Kidney capillary endothelial cell (primary cell): ENCODE measurements at places on chromosomes 6 and 20.

GRCh38 chr6:98634569-98634968 is 199.8 kb upstream of the POU3F2 start:
- no peak for DNase-seq

GRCh38 chr20:1648101-1648500 is 9.5 kb downstream of the SIRPG start:
- no peak for DNase-seq

DNA sequence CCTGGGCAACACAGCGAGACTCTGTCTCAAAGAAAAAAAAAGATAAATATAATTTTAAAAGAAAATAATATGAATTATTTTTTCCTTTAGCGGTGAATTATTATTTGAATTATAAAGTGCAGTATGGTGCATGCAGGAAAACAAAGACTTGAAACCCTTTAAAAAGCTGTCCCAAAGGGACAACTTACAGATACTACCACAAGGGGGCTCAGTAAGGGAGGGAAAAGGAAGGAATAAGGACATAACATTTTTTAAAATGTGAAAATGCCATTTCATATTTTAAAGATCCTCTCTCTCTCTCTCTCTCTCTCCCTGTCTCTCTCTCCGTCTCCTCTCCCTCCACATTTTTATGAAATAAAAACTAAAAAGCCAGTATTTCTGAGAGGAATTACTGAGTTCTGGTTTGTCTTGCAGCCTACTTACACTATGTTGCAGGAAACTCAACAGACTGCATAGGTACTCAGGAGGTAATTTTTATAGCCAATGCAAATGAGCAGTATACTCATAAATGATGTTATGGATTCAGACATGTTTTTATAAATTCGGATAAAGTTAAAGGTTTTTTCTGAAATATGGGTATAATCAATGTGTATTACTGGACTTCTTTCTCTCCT is 455.0 kb upstream of the GJE1 start:
- peak; percentile 27 for DNase-seq

DNA sequence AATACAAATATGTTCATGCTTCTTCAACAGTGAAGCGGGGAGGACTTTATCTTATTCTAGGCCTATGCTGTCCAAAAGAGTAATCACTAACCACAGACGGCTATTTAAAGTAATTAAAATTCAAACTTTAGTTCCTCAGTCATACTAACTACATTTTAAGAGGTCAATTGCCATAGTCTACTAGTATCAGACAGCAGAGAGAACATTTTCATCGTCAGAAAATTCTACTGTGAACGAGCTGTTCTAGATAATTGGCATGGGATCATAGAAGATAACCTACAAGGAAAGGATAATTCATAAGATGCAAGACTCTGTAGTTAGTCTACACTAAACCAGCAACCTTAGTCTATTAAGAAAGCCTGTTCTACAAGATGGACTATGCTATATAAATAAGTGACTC is 44.4 kb downstream of the PRKN start:
- DNase-seq = no peak

DNA sequence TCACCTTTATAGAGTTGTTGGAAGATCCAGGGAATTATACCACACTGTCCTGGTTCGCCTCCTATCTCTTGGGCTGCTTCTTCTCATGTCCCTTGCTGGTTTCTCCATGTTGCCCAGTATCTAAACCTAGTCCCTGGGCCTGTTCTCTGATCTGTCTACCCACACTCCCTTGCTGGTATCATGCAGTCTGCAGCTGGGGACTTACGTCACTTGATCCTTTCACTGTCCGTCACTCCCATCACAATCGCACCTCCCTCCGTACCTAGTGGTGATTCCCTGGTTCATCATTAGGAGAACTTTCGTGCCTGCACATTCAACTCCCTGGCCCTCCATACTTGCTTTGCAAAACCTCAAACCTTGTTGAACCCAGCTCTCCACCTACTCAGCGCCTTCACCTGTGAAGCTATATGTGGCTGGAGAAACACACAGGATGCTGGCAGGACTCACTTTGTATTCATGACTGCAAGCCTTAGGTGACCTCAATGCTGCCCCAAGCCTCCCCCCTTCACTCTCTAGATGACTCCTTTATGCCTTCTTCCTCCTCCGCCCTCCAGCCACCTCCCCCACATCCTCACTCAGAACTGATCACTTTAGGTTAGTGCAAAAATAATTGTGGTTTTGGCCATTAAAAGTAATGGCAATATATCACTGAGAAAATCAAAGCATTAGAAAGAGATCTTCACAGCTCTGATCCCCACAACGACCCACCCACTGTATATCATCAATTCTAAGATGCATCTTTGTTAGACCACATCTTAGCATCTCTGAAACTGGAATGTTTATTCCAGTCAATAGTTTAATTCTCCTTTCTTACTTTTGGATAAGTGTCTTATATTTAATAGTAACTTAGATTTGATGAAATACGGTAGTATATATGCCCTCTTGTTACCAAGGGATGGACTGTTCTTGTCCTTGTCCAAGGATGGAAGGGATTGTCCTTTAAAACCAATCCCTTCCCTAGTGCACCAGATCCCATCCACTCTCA is 26.4 kb downstream of the GDAP1L1 start:
- DNase-seq = no peak

DNA sequence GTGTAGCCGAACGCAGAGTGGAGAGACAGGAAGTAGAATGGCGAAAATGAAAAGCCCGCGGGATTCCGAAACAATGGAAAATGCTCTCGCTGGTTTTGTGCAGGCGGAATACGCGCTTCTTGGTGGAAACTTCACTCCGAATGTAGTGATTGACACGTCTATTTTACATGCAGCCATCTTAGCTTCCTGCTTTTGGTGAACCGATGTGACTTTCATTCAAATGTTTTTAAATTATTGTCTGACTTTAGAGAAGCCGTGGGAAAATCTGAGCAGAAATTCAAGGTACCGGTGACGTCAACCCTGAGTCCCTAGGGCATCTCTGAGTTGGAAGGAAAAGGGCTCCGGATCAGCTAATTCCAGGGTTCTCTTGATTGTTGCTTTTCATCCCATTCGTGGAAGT is 11.4 kb downstream of the GPX5 start:
- no peak for DNase-seq

- no peak for DNase-seq
Observed at GRCh38 chr6:154440022-154440421, 70.5 kb downstream of the CNKSR3 start.

- no peak for DNase-seq
Observed at GRCh38 chr6:149169761-149170511, 147.6 kb upstream of the TAB2 start.

- peak; percentile 56 for DNase-seq
Observed at GRCh38 chr6:21188505-21189223, 404.9 kb upstream of the SOX4 start.

DNA sequence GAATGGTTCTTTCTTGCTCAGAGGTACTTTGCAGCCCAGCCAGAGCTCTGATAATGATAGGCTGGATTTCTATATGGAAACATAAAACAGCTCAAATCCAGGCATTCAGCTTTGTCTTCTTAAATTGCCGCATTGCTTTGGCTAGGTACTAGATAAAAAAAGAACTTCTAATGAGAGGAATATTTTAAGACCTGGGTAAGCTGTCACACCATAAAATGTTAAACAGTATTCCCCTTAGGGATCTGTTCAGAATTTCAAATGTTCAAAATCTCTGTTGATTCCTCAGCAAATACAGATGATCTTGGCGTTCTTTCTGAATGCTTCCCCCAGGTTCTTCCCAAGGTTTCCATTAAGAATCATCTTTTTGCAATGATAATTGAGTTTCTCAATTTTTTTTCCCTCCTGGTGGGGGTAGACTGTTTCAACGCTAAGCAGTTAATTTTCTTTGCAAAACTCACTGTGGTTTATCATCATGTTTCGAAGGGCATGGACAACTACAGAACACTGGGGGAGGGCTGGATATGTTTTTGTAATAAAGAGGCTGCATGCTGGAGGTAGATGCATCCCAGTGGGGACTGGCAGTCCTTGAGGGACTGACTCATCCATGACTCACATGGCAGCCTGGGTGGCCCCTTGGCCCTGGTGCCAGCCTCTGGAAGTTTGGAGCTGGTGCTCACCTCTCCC is 31.0 kb downstream of the TIAM2 start:
- peak; percentile 65 for DNase-seq

GRCh38 chr6:126075335-126076071 is 89.2 kb downstream of the TRMT11 start:
- DNase-seq = no peak

DNA sequence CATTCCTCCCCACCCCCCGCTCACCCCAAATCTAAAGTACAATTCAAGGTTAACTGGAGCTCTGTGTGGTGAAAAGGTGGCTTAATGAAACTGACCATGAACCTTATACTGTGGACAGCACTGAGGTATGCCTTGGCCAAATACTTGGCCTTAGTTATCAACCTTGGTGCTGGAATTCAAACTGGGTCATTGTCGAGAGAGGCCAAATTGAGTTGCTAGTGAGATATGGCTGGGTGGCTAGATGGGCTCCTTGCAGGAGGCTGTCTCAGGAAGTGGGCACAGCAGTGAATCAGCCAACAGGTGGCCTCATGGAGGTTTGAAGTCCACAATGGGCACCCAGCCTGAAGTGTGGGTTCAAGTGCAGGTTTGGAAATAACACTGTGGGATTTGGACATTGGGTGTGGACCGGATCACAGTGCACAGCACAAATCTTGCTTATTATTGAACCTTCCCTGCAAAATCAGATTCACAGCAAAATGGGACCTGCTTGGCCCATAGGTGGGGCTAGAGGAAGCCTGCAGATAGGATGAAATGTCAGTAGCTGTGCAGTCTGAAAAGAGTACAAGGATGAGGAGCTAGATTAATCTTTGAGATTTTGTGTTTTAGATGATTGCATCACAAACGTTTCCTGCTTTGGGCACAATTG is 5.6 kb upstream of the BTBD3 start:
- DNase-seq = no peak

- DNase-seq = no peak
Observed at GRCh38 chr6:40922281-40922680, 116.7 kb downstream of the UNC5CL start.

DNA sequence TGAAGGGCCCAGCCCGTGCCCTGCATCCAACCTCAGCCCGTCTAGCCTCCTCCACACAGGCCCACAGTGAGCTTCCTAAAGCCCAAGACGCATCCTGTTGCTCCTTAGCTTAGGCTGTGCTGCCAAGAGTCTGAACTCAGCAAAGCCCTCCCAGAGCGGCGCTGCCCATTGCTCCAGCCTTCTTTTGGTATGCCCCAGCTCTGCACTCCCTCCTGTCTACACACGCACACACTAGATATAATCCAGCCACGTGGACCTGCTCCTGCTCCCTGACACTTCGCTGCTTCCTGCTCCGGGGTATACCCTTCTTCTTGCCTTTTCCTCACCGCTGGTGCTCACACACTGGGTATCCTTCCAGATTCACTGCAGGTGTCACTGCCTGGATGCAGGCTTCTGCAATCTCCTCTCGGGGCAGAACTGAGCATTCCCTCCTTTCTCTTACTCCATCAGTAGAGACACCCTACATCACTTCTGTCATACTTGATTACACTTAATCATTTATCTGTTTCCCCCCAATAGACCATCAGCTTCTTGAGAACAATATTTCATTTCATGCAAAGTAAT is 23.8 kb downstream of the GABRR2 start:
- no peak for DNase-seq
